Stimulated activated CD8-positive, alpha-beta memory T cell treated with anti-CD3 and anti-CD28 coated beads, Interleukin-4, amount 100 ng/mL, for 4 hours (primary cell): ENCODE measurements at places on chromosomes 6 and 20.

- no peak for DNase-seq
Measured at GRCh38 chr20:19022791-19023448, 189.5 kb upstream of the SLC24A3 start.

- no peak for DNase-seq
Measured at GRCh38 chr6:23091795-23092194, 522.4 kb downstream of the HDGFL1 start.

DNA sequence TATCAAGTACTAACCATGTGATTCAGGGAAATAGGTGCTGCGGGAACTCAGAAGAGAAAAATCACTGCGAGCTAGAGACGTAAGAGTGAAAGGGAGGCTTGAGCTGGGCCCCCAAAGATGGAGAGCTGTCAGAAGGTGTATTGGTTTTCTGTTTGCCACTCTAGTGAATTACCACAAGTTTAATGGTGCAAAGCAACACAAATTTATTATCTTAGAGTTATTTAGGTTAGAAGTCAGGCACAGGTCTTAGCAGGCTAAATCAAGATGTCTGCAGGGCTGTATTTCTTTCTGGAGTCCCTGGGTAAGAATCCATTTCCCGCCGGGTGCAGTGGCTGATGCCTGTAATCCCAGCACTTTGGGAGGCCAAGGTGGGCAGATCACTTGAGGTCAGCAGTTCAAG lies 2.5 kb downstream of the ZSWIM3 start:
- DNase-seq: no peak

DNA sequence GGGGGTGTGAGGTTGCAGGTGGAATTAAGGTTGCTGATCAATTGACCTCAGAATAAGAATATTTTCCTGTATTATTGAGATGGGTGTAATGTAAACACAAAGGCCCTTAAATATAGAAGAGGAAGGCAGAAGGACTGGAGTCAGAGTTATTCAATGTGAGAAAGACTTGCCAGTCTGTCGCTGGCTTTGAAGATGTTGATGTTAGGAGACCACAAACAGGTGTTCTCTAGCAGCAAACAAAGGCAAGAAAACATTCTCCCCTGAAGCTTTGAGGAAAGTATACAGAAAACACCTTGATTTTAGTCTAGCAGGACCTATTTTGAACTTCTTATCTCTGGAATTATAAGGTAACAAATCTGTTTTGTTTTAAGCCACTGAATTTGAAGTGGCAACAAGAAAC lies 138.9 kb upstream of the PTPRK start:
- no peak for DNase-seq

- DNase-seq: no peak
Measured at GRCh38 chr6:162713974-162714780, 13.4 kb downstream of the PRKN start.

GRCh38 chr6:136317021-136317694 lies 27.5 kb upstream of the BCLAF1 start:
- DNase-seq: peak; percentile 24

DNA sequence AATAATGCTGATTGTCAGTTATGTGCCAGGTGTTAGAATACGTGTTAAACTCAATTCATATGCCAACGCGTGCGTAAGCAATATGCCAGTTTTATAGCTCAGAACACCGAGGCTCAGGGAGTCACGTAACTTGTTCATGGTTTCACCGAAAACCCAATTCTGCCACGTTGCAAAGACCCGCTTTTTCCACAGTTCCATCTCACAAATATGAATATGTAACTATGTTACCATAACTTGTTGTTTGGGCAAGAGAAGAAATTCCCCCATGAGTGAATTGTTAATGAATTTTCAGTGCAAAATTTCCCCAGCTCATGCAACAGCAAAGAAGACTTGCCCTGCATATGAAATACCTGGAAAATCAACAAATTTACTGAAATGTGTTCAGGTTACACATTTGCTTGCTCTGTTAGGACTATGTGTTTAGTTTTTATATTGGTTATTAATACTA lies 30.1 kb downstream of the SF3B5 start:
- DNase-seq: no peak

DNA sequence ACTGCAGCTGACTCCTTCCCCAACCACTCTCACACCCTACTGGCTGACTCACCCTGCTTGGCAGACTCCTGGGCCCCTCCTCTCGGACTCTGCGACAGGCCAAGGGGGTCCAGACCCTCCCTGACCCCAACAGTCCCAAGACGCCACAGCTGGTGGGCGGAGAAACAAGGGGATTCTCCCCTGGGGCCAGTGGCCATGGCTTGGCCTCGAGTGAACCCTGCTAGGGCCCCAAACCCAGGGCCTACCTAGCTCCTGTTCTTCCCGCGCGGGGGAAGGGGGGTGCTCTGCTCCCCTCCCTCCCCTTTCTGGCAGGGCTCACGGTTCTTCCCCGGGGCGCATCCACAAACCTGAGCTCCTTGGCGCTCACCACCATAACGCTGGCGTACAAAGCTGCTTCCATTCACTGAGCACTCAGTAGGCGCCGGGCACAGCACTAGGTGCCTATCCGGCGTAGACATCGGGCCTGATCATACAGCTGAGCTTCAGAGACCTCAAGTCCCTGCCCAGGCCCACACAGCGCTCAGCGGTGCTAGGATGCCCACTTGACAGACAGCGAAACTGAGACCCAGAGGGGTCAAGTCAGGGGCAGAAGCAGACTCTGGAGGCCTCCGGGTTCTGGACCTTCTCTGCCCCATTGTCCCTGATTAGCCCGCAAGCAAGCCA lies 597 bp downstream of the ADA start:
- DNase-seq: no peak

GRCh38 chr20:37914367-37914671 lies 11.4 kb downstream of the VSTM2L start:
- no peak for DNase-seq

DNA sequence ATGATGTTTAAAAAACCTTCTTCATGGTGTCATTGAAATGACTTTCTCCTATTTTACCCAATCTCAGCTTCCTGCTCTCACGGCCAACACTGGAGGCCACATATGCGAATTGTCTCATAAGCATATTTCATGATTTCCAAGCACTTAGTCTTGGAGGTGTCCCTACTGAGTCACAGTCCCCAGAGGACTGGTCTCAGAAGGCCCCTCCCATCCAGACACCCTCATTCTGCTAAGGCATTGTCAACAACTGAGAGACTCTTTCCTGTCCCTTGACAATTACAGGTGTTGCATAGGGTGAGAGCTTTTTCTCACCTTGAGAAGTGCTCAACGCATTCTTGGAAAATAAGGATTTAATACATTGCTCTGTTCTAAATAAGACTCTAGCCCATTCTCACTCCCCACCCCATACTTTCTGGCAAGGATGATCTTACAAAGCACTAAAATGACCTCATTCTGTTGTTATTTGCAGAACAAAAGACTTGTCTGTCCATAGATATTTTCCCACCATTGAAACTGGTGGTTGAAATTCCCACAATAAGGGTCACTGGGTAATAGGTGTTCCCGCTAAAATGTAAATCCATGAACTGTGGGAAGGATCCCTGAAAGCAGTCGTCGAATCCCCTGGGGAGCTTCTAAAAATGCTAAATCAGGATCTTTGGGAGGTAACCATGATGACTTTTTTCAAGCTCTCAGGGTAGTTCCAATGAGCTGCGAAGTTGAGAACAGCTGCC lies 32.3 kb upstream of the SLC22A23 start:
- DNase-seq: no peak

GRCh38 chr6:156449128-156449527 lies 328.1 kb upstream of the ARID1B start:
- no peak for DNase-seq

- no peak for DNase-seq
Measured at GRCh38 chr6:113144117-113144516, 713.0 kb upstream of the MARCKS start.

GRCh38 chr6:25768566-25768965 lies 14.0 kb downstream of the SLC17A4 start:
- no peak for DNase-seq

DNA sequence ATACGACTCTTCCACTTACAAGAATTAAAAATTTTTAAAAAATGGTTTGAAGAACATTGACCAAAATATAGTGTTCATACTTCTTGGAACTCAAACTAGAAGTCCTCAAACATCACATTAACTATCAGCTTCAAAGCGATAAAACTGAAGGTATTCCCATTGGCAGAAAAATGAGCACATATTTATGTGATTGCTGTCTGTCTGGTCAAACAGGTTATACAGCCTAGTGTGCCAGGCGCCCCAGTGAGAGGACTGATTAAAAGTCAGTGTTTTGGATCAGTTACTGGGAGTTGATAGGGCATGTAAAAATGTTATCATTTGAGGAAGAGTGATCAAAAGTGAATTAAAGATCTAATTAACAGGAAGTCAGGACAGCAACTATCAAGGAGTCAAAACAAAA lies 738.8 kb downstream of the HDGFL1 start:
- no peak for DNase-seq

GRCh38 chr20:19737025-19737424 lies 21.0 kb upstream of the RIN2 start:
- DNase-seq: no peak

GRCh38 chr6:127073222-127073621 lies 45.2 kb upstream of the RSPO3 start:
- no peak for DNase-seq
